Activated naive CD8-positive, alpha-beta T cell treated with anti-CD3 and anti-CD28 coated beads, Interleukin-2, amount 10 ng/mL, durations not matched to agents 7 days and 5 days (primary cell): ENCODE measurements at places on chromosomes 16 and 17.

- no peak for DNase-seq
Measured at GRCh38 chr16:914440-914839, 56.3 kb downstream of the LMF1 start.

DNA sequence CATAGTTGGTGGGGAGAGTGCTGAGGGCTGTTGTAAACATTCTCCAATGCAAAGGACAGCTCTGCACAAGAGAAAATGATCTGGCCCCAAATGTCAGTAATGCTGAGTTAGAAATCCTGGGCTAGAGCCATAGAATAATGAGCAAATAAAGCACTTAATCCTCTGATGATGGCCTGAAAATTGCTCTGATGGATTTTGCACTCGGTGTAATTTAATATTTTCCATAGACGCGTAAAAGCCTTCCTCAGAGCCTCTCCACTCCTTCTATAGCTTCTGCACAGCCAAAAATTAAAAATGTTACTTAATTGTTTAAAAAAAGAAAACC, 23.7 kb downstream of the FAM20A start:
- no peak for DNase-seq

GRCh38 chr17:81057079-81057730, 22.3 kb downstream of the BAIAP2 start:
- DNase-seq: no peak

DNA sequence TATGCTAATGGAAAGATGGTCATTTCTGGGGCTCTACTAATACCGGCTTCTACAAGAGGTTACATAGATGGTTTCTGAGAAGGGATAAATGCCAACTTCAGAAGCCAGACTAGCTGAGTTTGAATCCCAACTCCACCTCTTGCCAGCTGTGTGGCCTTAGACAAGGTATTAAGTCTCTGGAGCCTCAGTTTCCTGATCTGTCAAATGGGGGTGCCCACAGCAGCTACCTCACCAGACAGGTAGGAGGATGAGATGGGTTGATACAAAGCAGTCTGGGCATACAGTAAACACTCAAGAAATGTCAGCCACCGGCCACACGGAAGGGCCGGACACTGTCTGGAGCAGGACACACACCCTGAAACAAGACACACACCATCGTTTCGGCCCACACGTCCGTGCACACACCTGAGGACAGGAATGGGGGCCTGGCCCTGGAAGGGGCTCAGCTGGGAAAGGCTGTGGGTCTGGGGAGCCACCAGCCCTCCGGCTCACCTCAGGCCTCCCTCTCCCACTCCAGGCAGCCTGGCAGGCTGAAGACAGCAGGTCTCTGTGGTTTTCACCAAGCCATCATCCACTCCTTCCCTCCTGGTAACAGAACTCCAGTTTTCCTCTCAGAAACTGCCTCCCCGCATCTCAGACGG, 5.5 kb downstream of the KNOP1 start:
- no peak for DNase-seq
